Stimulated activated CD4-positive, alpha-beta T cell treated with anti-CD3 and anti-CD28 coated beads, TNF-alpha, amount 100 ng/mL, for 24 hours (primary cell): ENCODE measurements at places on chromosomes 11 and 22.

DNA sequence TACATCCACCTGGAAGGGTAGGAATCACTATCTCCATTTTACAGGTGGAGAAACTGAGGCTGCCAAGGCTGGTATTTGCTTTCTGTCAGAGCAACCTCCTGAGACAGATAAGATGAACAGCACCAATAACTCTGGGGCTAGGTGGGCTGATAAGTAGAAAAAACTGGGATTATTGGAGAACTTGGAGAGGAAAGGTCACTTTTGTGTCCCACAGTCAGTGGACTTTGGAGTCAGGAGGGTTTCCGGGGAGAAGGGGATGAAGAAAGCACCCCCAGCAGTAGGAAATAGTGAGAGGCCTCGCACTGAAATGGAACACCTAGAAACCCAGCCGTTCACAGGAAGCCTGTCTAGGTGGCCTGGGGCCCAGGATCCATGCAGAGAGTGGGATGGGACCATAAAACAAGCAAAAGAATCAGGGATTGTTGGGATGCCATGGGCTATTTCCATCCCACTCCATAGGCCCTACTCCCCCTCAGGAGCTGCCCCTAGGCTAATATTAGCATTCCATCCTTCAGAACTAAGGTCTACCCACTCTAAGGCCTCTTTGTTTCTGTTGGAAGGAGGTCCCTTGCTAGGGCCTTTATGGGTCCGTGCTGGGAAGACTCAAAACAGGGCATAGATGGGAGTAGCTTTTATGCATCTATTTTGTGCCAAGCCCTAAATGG is 31.0 kb upstream of the FCHSD2 start:
- no peak for DNase-seq

DNA sequence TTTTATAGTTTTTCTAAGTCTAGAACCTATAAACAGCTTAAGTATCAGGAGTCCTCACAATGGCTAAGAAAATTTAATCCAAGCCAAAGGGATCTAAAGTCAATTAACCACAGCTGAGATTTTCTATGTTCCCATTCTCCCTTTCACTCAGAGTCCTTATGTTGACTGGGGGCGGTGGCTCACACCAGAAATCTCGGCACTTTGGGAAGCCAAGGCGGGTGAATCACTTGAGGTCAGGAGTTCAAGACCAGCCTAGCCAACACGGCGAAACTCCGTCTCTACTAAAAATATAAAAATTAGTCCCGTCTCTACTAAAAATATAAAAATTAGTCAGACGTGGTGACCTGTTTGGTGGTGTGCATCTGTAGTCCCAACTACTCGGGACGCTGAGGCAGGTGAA is 6.9 kb downstream of the RDX start:
- no peak for DNase-seq

DNA sequence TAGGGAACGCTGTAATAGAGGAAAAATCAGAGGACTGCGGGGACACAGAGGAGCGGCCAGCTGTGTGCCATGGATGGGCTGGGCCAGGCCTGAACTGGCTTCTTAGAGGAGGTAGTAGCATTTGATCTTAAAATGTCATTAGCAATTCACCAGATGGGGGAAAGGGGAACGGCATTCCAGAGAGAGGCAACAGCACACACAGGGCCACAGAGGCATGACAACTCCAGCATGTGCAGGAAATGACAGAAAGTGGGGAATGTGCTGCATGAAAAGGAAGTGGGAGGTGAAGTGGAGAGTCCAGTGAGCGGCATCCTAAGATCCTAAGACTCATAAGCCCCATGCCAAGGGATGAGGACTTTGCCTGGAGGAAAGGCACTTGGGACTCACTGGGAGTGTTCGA is 69.0 kb downstream of the UBASH3B start:
- no peak for DNase-seq

DNA sequence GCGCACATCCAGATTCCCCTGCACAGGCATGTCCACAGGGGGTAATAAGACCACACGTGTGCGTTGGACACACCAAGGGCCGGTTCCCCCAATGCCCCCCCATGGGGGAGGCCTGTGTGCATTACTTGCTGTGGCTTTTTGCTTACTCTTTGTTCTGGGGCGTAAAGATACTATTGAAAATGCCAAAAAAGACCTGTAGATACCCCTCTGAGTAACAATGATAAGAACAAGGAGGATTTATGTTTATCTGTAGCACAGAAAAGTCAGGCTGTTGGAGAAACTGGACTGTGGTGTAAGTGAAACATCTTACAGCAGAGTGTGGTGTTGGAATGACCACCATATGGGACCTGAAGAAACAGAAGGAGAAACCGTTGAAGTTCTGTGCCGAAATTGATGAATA is 103.2 kb downstream of the TBC1D22A start:
- DNase-seq = no peak

- peak; percentile 21 for DNase-seq
Measured at GRCh38 chr11:35077709-35078469, 61.1 kb upstream of the CD44 start.

DNA sequence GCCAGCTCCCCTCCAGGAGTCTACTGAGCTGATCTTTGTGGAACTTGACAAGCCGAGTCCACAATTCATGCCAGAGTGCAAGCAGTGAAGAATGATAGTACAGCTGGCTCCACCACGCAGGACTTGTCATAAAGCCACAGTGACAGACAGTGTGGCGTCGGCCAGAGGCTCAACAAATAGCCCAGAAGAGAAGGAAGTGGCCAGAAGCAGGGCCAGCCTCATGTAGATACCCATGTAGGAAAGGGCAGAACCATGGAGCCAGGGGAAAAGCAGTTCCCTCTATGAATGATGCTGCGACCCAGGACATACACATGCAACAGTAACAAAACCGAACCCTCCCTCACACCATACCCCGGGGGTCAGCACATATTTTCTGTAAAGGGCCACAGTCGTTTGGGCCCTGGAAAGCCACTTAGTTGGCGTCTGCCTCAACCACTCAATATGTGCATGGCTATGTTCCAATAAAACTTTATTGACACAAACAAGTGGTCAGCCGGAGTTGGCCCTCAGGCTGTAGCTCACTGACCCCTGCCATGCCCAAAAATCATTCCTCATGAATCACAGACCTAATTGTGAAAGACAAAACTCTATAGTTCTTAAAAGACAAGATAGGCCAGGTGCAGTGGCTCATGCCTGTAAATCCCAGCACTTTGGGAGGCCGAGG is 161.4 kb downstream of the BRD1 start:
- DNase-seq = no peak

GRCh38 chr22:33038131-33038772 is 19.9 kb downstream of the SYN3 start:
- no peak for DNase-seq

DNA sequence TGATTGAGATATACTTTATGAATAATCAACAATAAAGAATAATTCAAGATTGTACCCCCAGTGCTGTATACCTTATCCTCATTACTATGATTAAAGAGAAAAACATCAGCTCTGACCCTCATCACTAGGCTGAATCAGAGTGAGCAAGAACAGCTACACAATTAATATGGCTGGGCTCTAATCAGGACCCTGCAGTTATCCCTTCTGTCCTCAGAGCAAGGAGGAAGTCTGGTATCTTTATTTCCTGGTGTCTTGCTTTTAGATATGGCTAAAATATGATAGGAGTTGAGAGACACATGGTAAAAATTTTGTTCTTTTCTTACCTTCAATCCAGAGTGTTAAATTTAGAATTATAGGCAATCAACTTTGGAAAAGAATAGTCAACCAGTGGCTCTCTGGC is 28.6 kb upstream of the GAB2 start:
- no peak for DNase-seq

DNA sequence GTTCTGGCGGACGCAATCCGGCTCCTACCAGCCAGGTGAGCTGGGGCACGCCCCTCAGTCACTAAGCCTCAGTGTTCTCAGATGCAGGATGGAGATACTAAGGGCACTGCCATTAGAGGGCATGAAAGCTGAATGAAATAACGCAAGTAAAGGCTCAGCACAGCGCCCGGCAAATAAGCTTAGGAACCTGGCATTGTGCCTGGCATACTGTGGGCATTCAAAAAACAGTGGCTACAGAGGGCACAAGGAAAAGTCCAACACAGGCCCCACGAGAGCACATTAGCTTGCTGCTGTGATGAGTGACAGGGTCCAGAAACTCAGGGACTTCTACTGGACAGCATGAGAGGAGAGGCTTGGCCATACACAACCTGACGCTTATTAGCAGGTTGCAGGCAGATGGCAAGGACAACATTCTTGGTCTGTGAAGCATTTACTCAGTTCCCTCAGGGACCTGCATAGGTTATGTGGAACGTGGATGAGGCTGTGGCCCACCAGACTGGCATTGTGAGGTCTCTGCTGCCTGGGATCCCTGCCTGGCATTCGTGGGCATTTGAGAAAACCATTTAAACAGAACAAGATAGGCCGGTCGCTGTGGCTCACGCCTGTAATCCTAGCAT is 12.2 kb downstream of the TXN2 start:
- no peak for DNase-seq

GRCh38 chr22:19766240-19766510 is 5.6 kb downstream of the TBX1 start:
- no peak for DNase-seq

DNA sequence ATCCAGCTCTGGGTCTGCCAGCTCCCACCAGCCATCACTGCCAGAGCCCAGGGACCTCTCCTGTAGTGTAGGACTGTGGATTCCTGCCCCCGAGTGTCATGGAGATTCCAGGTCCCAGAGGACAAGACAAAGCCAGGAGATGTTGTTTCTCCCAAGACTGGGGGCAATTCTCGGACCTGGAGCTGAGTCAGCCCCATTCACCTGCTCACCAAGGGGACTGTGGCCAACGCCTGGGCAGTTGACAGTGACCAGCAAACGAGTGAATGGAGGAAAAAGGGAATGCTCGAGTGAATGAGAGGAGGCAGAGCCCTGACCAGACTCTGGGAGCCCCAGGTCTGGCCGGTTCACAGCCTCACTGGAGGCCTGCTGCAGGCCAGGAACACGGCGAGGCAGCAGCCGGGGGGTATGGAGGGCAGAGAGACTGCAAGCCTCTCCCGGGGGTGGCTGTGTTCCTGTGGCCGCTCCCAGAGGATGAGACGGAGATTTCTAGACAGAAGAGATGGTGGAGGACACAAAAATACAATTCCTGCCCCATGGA is 61.3 kb upstream of the PRR5 start:
- DNase-seq = no peak

DNA sequence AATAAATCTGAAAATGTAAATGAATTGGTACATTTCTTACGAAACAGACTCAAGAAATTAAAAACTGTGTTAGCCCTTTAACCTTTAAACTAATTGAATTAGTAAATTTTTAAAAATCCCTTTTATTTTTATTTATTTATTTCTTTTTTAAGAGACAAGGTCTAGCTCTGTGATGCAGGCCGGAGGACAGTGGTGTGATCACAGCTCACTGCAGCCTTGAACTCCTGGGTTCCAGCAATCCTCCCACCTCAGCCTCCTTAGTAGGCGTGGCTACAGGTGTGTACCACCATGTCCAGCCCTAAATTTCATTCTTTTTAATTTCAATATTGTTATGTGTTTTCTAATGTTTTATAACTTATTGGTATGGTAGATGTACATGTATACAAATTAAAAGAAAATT is 72.6 kb downstream of the MYEOV start:
- DNase-seq = no peak

DNA sequence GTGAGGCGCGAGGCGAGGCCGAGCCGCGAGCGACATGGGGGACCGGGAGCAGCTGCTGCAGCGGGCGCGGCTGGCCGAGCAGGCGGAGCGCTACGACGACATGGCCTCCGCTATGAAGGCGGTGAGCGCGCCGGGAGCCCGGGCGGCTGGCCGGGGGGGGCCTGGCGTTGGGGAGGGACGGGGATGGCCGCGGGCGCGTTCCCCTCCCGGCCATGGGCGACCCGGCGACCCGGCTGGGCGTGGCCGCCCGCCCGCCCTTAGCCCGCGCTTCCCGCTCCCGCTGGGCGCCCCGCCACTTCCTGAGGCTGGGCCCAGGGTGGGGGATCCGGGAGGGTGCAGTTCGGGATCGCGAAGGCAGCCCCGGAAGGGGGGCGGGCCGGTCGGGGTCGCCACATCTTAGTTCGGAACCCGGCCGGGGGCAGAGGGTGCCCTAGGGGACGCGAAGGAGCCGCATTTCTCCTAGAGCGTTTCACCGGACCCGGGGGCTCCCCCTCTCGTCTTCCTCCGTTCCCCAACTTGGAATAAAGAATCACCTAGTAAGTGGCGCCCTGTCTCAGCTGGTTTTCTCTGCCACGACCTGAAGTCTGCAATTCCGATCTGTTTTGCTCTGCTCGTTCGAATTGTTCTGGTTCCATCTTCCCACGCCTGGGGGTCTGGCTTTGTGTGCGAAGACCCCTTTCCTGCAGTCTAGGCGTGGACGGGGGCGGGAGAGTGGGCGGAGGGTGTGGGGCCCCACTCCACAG is 536 bp downstream of the YWHAH start:
- peak; percentile 6 for DNase-seq

GRCh38 chr11:86745571-86745970 is 54.8 kb upstream of the PRSS23 start:
- no peak for DNase-seq

DNA sequence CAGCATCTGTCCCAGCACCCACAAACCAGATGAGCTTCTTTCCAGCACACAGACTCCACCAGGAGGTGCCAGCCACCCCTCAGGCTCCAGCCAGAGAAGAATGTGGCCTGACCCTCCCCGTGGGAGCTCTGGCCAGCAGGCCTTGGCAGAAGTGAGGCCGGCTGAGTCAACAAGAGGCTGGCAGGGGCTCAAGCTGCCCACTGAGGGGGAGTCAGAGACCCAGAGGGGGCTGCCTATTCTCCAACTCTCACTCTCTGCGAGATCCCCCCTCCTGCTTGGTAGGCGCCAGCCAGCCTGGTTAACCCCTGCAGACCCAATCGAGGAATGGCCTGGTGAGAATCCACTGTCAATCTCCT is 10.6 kb upstream of the CDC42EP1 start:
- no peak for DNase-seq

- DNase-seq = no peak
Measured at GRCh38 chr11:612201-612960, 3.4 kb downstream of the IRF7 start.

DNA sequence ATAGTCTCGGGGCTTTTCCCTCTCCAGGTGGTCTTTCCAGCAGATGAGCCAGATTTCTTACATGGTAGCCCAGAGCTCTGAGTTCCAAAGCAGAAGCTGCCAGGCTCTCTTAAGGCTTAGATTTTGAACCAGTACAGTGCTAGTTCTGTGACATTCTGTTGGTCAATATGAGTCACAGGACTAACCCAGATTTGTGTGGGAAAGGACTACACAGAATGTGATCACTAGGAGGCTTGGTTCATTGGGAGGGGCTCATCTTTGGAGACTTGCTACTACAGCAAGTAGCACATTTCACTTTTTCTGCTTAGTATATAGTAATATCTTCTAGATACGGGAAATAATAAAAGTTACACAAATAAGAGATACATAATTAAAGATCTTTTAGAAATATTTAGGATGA is 24.1 kb downstream of the RNF214 start:
- DNase-seq = no peak

DNA sequence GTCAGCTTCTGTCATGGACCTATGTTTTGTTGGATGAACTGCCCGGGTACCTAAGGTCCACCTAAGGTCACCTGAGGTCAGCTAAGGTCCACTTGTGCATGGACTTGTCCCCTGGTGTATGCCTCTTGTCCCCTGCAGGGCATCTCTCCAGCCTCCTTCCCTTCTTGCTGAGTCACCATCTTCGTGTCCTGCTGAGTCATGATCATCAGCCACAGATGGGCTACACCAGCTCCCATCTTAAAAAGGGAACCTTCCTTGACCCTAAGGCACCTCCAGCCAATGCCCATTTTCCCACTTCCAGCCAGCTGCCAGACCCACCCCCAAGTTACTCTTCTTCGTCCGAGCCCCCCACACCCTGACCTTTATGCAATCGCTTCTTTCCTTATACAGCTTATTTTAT is 544.9 kb downstream of the TBC1D22A start:
- DNase-seq = no peak
